WTC11 (cell line): ENCODE measurements at places on chromosomes 3 and 15. TPM values are rescaled to one million over a fixed set of nuclear protein-coding genes. Genes with fewer than 3 reads are reported as not detected.

The SLC7A14 gene
- total RNA-seq, result 0.25 to 0.68 TPM (median 0.62 TPM) in 3 replicates

GRCh38 chr3:123605789-123606234, 21.0 kb upstream of the HACD2 start:
- DNase-seq, result no peak
- H3K27me3 ChIP-seq, result no peaks in the 10 kb centered on the region
- H3K27ac ChIP-seq, result no peak overlapping the region
- peaks cover 4% of the 10 kb centered on the region for H3K4me1 ChIP-seq
- H3K36me3 ChIP-seq, result no peaks in the 10 kb centered on the region

The PP2D1 gene
- total RNA-seq, result not detected in 3 replicates

DNA sequence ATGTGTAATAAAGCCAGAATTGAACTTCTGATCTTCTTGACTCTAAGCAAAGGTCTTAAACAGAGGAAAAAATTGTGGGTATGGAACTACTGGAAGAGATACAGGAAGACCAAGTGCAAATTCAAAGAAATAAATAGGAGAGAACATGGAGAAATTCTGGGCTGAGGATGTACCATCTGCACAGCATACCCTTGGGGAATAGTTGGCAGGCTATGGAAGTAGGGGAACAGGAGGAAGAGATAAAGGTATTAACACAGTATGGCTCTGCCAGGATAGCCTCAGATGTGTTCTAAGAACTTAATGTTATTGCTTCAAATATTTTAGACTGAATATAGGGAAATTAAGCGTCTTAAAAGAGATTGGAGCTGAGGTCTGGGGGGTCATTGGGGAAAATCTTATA, 485.4 kb downstream of the CNTN3 start:
- DNase-seq, result no peak
- H3K36me3 ChIP-seq, result peaks cover 6% of the 10 kb centered on the region; the same call in 1 of the 2 replicates
- no peak overlapping the region for H3K4me3 ChIP-seq
- H3K27ac ChIP-seq, result no peak overlapping the region

GRCh38 chr3:186609247-186609868, 3.5 kb upstream of the AHSG start:
- no peaks in the 10 kb centered on the region for H3K36me3 ChIP-seq
- no peak overlapping the region for H3K4me3 ChIP-seq
- H3K4me1 ChIP-seq, result peaks cover 2% of the 10 kb centered on the region
- DNase-seq, result no peak

GRCh38 chr3:62965311-62965710, 90.1 kb upstream of the CADPS start:
- H3K4me3 ChIP-seq, result no peak overlapping the region
- no peak overlapping the region for H3K27ac ChIP-seq
- DNase-seq, result no peak
- no peaks in the 10 kb centered on the region for H3K27me3 ChIP-seq
- H3K4me1 ChIP-seq, result peaks cover 27% of the 10 kb centered on the region

DNA sequence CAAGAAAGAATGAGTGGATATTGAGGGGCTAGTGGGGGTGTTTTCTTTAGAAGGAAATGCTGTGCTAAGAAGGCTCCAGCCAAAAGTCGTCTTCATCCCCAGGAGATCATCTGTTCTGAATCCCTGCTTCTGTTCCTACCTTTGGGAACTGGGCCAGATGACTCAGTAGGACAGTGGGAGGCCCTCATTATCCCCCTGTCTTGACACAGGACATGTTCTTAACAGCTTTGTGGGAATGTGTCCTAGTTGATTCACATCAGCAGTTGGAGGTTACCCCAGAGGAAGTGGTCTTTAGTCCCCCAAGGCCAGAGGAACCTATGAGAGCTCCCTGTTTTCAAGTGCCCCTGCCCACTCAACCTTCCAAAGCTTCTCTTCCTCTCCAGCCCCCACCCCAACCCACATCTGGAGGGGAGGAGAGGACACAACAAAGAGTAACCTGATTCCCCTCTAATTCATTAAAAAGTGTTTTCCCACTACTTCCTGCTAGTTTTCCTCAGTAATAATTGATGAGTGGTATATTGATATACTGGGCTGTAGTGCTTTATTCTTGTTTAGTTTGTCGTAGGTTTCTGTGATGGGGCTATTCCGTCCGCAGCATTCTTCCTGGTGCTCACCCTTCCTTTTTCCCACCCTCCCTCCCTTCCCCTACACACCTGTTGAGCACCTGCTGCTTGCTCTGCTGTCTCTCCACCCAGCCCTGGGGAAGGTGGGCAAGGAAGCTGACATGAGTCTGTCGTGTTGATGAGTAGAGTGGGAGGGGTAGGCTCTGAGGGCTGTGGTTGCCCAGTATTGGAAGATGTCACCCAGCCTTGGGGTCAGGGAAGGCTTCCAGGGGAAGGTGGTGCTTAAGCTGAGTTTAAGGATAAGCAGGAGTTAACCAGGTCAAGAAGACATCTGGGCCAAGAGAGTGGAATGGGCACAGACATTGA, 9.3 kb downstream of the PXYLP1 start:
- no peak for DNase-seq
- H3K27ac ChIP-seq, result no peak overlapping the region
- H3K36me3 ChIP-seq, result peaks cover 9% of the 10 kb centered on the region
- no peaks in the 10 kb centered on the region for H3K27me3 ChIP-seq

The SLC24A5 gene
- not detected in 3 replicates for total RNA-seq

DNA sequence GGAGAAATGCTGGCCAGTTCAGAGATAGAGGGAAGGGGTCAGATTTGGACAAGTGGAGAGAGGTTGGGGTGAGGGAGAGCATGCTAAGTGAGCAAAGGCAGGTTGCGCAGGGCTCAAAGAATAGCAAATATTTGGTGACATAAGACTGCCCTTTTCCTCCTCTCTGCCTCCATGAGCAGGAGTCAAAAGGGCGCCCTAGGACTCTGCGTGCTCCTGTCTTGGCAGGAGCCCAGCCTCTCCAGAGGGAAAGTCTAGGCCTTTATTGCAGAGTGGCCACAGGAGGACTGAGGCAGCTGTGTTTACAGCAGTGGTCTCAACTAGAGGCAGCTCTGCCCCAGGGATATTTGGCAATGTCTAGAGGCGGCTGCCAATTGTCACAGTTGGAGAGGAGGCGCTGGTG, 165.6 kb downstream of the FAM43A start:
- H3K36me3 ChIP-seq, result no peaks in the 10 kb centered on the region
- H3K27me3 ChIP-seq, result no peaks in the 10 kb centered on the region
- H3K4me1 ChIP-seq, result peaks cover 13% of the 10 kb centered on the region
- H3K4me3 ChIP-seq, result no peak overlapping the region

DNA sequence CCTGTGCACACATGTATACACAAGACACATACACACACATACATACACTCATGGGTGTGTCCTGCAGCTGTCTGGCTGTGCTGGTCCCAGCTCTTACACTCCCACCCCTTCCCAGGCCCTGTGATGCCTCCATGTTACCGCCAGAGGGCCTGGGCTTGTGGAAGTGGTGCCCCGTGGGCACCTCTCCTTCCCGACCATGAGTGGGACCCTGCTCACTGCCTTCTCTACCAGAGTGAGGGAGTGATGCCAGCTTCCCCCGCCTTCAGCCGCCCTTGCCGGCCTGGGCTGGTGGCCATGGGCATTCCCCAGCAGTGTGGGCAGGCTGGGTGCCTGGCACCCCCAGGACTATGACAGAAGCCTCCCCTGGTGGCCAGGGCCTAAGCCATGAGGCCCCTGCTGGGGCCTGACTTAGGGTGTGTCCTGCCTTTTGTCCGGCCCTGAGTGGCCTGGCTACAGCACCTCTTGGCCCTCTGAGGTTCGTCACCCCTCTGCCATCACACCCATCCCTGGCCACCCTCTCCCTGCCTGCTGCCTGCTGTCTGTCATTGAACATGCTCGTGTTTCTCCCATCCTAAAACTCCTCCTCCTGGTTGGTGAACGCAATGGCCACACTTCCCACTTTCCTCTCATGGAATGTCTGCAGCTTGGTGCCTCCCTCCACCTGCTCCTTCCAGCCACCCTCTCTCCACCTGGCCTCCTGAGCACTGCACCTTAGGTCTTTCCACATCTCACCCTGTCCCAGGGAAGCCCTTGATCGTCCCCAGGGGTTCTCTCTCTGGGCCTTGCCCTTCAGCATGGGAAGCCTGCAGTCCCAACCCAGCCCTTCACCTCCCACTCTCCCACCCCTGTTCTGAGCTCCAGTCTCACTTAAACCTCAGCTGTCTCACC, 14.6 kb downstream of the HDAC11 start:
- no peak overlapping the region for H3K4me3 ChIP-seq
- no peak overlapping the region for H3K27ac ChIP-seq
- no peaks in the 10 kb centered on the region; the same call in 1 of the 2 replicates for H3K27me3 ChIP-seq
- peak; percentile 57 for DNase-seq

The TEX264 gene
- total RNA-seq, result 11.8 to 17.5 TPM (median 17.5 TPM) in 3 replicates

- no peak overlapping the region for H3K4me3 ChIP-seq
- no peak overlapping the region for H3K27ac ChIP-seq
- no peaks in the 10 kb centered on the region for H3K36me3 ChIP-seq
- peaks cover 8% of the 10 kb centered on the region for H3K4me1 ChIP-seq
- no peak for DNase-seq
- peaks cover 29% of the 10 kb centered on the region for H3K27me3 ChIP-seq
These were observed 3.1 kb upstream of the LARP6 start for GRCh38 chr15:70856884-70857561.

DNA sequence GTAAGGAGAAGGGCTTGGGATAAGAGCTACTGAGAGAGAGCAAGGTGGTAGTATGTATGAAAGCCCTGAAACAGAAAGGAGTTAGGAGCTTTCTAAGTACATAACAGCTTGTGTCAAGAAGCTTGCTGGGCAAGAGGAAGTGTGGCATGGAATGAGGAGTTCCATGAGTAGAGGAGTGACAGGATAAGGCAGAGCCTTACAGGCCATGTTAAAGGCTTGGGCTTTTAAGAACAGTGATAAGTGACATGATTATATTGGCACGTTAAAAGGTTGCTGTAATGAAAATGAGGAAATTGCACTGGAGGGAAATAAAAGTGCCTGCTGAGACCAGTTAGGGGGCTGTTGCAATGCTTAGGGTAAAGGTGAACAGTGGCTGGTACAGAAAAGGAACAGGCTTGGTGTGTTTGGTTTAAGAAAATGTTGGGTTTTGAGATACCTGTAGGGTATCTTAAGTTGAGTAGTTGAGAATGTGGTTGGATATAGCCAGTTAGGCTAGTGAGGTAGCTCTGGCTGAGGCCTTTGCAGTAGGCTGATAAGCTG, 49.0 kb downstream of the MEF2A start:
- H3K27ac ChIP-seq, result peak overlapping the region; percentile 55
- H3K27me3 ChIP-seq, result no peaks in the 10 kb centered on the region
- H3K4me1 ChIP-seq, result peaks cover 76% of the 10 kb centered on the region
- no peak overlapping the region for H3K4me3 ChIP-seq

- H3K27ac ChIP-seq, result no peak overlapping the region
- no peaks in the 10 kb centered on the region for H3K36me3 ChIP-seq
- no peak for DNase-seq
- peaks cover 3% of the 10 kb centered on the region for H3K27me3 ChIP-seq
- no peak overlapping the region for H3K4me3 ChIP-seq
These were observed 123.0 kb downstream of the MEGF11 start for GRCh38 chr15:66130496-66131034.

- DNase-seq, result peak; percentile 44
- H3K36me3 ChIP-seq, result no peaks in the 10 kb centered on the region; the same call in 1 of the 2 replicates
- H3K27me3 ChIP-seq, result no peaks in the 10 kb centered on the region
- peak overlapping the region; percentile 94 for H3K4me3 ChIP-seq
These were observed 528 bp downstream of the RBPMS2 start for GRCh38 chr15:64774629-64775493.

The BNC1 gene
- 0.11 TPM in 1 of 3 replicates, not detected in the others for total RNA-seq

DNA sequence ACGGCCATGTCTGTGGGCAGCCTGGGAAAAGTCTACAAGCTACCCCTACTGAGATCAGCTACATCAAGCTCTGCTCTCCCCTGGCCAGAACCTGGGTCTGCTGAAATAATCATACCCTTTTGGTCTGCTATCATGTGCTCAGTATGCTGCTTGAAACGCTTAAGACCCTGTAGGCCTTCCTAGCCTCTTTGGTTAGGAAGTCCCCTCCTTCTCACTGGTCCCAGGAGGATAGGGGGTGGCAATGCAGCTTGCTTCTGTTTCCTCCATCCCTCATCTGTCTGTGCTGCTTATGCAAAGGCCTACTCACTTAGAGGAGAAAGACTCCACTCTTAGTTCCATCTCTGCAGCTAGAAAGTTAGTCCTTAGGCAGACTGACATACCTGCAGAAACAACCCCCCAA, 118.2 kb upstream of the RASGRP1 start:
- 0 out of 2 replicates have a peak, but pooled peaks cover 3% of the 10 kb centered on the region for H3K4me1 ChIP-seq
- H3K27me3 ChIP-seq, result no peaks in the 10 kb centered on the region; the same call in 1 of the 2 replicates
- no peak overlapping the region for H3K27ac ChIP-seq
- H3K36me3 ChIP-seq, result no peaks in the 10 kb centered on the region
- no peak overlapping the region for H3K4me3 ChIP-seq

The SPATA12 gene
- total RNA-seq, result 0.18 to 0.39 TPM (median 0.37 TPM) in 3 replicates

The MESD gene
- 26.9 to 28.3 TPM (median 27.9 TPM) in 3 replicates for total RNA-seq

The ZNF80 gene
- total RNA-seq, result not detected in 3 replicates

DNA sequence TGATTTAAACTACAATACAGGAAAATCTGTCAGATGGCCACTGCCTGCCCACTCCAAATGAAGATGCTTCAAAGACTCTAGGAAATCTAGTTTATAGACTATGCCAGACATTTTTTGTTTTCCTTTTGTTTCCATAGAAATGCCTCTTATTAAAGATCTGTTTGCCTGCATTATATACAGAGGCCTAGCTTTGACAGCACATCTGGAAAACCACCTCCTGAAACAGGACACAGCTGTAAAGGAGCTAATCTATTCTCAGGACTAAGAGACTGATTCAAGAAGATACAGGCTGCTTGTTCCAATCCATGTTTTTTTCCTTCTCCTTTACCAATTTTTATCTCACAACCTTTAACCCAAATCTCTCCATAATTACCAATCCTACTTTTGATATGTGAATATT, 75.3 kb upstream of the STRIT1 start:
- no peak for DNase-seq
- peaks cover 9% of the 10 kb centered on the region for H3K36me3 ChIP-seq
- peak overlapping the region; percentile 13; the same call in 1 of the 2 replicates for H3K4me3 ChIP-seq
- peaks cover 82% of the 10 kb centered on the region for H3K4me1 ChIP-seq
- peaks cover 53% of the 10 kb centered on the region for H3K27me3 ChIP-seq

The CAND2 gene
- 13.7 to 15.4 TPM (median 14.3 TPM) in 3 replicates for total RNA-seq
